Activated CD4-positive, alpha-beta T cell treated with anti-CD3 and anti-CD28 coated beads for 24 hours (primary cell): ENCODE measurements at places on chromosomes 6 and 20.

GRCh38 chr20:36378686-36379085, 72.5 kb downstream of the DLGAP4 start:
- DNase-seq = no peak

DNA sequence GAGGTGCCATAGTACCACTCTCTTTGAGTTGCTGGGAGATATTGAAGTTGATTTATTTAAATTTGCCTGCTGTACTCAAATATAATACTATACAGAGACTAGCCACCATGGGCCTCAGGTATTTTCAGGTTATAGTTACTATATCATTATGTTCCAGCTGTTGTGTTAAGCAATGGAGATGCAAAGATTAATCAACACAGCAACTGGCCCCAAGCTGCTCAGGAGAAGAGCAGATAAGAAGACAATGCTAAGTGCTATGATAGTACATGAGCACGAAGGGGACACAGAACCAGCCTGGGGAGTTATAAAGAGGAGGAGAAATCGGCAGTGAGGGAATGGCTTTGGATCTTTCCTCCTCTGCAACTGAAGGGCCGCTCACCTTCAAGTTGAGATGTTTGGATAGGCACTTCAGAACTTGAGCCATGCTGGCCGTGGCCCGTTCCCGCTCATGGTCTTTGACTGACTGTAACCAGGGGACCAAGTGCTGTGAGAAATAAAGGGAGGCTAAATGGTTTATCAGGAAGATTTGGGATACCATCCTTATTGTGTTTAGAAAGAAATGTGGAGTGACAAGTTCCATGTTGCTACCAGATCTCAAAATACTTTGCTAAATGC, 24.3 kb upstream of the RPN2 start:
- DNase-seq = no peak

- DNase-seq = no peak
These were observed 53.0 kb downstream of the NUDT3 start for GRCh38 chr6:34339432-34339831.

GRCh38 chr6:44668391-44668930, 281.0 kb downstream of the CDC5L start:
- no peak for DNase-seq
